ENCODE measurements at places on chromosomes 16 and 17.

- DNase-seq = no peak
Measured at GRCh38 chr16:17231972-17232371, 238.8 kb downstream of the XYLT1 start.

DNA sequence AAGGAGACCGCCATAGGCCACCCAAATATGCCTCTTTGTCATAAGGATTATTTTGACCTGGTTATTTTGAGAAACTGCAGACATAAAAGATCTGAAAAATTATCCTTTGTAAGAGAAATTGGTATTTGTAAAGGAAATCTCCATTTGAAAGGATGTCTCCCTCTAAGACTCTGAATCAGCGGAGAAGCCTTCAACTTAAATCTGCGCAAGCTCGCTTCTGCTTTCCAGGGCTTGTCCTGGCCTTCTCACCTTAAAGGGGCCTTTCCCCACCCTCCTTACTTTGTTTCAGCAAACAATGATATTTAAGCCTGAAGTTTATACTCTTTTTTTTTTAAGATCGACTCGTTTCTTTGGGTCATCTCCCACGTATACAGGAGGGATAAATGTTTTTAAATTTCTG, 34.5 kb downstream of the HSBP1 start:
- DNase-seq = no peak

DNA sequence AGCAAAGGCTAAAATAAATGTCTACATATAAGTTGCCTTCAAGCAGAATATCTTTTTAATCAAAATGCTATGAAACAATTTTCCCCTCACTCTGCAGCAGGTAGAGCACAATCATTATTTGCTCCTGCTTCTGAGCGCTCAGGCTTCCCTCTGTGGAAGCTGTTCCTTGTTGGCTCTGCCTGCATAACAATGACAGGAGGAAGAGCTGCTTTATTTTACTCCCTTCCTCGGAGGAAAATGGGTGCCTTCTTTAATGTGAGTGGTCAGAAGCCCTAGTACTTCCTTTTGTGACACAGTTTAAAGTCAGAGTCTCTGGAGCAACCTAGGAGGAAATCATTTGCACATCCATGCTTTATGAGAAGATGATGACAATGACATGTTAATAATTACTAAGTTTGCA, 492.1 kb downstream of the CDH8 start:
- DNase-seq = no peak

GRCh38 chr16:80233097-80233835, 307.5 kb upstream of the DYNLRB2 start:
- no peak for DNase-seq

- DNase-seq = no peak
Measured at GRCh38 chr16:8847145-8847544, 21.7 kb downstream of the CARHSP1 start.

DNA sequence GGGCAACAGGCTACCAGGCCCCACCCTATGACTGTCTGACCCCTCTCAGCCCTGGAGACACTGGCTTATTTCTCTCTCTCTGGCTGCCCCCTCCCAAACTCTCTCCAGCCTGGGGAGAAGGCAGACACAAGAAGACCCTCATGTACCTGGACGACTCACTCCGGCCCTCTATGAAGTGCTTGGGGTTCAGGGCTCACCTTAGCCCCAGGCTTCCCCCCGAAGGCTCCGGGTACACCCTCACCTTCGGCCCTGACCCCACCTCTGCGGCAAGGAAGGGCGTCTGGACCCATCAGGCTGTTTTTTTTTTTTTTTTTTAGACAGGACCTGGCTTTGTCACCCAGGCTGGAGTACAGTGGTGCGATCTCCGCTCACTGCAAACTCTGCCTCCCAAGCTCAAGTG, 906 bp upstream of the CARMIL2 start:
- no peak for DNase-seq

- DNase-seq = no peak
Measured at GRCh38 chr16:51876934-51877333, 670.0 kb downstream of the TOX3 start.

- peak; percentile 29 for DNase-seq
Measured at GRCh38 chr17:83199500-83200201, 120.2 kb downstream of the METRNL start.

DNA sequence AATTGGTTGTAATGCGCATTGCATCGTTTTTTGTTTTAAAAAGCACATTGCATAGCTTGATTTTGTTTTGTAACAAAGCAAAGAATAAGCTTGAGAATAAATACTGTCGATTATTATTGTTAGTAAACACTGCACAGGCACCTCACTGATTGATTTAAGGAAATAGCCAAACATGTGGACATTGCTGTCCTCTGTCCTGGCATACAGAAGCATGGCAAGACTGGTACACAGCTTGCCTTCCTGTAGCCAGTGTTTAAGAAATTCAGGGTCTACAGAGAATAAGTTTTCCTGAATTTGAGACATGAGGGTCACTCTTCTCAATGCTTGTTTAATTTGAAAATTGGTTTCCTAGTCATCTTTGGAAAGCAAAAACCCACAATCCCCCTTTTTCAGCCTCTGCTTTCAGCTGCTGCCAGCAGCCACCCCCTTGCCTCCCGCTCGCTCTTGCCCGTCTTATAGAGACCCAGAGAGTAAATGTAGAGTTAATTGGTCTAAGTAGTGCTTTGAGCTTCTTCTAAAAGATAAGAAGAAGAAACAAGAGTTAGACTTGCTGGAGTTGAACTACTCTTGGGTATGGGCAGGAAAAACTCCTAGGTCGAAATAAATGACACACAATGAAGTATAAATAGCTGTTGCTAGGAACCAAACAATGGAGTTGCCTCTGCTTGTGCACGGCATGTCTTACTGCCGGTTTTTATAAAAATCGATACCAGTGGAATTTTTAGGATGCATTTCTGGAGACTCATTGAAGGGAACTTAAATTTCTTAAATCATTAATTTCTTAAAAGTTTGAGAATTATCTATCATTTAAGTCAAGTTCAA, 116.6 kb downstream of the MRTFB start:
- DNase-seq = no peak

GRCh38 chr16:56289862-56290261, 98.6 kb downstream of the GNAO1 start:
- no peak for DNase-seq

DNA sequence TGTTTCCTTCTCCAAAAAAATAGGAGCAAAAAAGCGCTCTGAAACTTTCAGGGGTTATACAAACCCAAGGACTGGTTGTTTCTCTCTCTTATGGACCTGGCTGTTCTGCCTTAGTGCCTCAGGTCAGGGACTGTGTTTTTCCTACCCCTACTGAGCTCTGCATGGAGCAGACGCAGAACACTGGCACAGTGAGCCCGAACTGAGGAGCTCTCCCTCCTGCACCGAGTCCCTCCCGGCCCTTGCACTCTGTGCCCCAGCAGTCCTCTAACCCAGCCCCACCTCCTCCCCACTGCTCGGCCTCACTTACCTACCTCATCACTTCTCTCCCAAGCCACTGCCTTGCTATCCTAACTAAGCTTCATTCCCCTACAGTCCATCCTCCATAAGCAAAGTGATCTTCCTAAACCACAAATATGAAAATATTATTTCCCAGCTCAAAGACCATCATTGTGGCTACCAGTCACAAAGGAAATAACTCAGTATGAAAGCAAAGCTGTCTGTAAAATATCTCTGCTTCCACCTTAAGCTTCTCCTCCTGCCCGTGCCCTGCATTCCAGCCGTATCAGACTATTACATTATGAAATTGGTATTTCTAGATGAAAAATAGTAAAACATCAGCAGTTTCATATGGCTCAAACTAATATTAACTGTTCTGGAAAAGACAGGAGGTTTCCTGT, 13.6 kb downstream of the MEIOB start:
- DNase-seq = no peak

- no peak for DNase-seq
Measured at GRCh38 chr16:53960954-53961616, 257.1 kb downstream of the FTO start.

- DNase-seq = no peak
Measured at GRCh38 chr17:27504188-27504995, 48.1 kb downstream of the KSR1 start.

GRCh38 chr16:20268409-20268808, 58.9 kb downstream of the GP2 start:
- no peak for DNase-seq

GRCh38 chr16:29742683-29743275, 3.0 kb downstream of the C16orf54 start:
- DNase-seq = peak; percentile 44

DNA sequence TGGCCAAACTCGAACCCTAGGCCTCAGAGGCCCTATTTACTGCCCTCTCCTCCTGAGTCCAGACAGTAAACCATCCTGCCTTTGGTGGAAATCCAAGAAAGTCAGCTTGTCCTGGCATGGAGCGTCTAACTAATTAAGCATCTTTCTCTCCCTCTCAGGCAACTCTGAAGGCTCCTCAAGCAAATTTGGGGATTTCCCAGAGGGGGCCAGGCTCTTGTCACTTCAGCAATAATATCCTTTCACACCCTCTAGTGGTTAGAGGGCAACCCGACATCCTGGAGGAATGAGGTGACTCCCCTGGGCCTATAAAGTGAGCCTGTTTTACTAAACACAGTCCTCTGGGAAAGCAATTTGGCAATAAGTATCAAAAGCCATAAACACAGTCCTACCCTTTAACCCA, 60.4 kb downstream of the NOG start:
- no peak for DNase-seq

GRCh38 chr16:65415460-65415859, 293.6 kb upstream of the CDH11 start:
- no peak for DNase-seq

- DNase-seq = no peak
Measured at GRCh38 chr17:3887804-3888203, 5.0 kb downstream of the CAMKK1 start.

GRCh38 chr17:53570731-53571130, 252.0 kb upstream of the KIF2B start:
- no peak for DNase-seq

- DNase-seq = no peak
Measured at GRCh38 chr16:28098171-28098958, 34.9 kb upstream of the GSG1L start.

- DNase-seq = no peak
Measured at GRCh38 chr16:49021136-49021535, 260.5 kb downstream of the CBLN1 start.

GRCh38 chr16:11806721-11807120, 9.7 kb upstream of the ZC3H7A start:
- no peak for DNase-seq

DNA sequence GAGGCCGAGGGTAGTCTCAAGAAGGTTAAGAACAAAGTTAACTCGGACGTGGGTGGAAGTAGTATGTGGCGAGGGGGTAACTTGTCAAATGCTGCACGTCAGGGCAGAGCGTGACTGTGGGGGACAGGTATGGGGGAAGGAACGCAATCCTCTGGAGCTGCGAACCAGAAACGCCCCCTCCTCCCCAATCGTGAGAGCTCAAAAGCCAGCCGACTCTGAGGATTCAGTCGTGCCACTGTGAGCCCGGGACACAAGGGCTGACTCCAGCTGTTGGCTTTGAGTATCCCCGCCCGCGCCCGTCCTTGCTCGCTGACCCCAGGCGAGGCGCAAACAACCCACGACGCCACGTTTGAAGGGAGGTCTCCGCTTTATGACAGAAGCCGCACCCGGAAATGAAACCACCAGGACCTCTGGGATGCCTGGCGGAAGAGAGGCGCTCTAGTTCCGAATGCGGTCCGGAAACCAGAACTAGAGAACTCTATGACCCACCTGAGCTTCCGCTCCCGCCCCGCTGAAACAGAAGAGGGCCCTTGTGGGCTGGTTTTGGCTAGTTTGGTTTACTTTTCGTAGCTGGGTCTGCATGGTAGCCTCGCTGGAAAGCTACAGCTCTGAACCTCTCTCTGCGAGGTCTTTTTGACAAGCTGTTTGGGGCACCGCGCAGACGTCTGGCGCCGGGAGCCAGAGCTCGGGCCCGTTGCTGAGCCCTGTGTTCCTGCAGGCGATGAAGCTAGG, at the start of gene PEX12:
Gene PEX12 (minus strand): TSS at position 375 of the 732 bp plus-strand sequence. CDS start 550 bp downstream, outside the sequence.
- peak; percentile 94 for DNase-seq

- no peak for DNase-seq
Measured at GRCh38 chr17:62696726-62697490, 69.4 kb downstream of the MRC2 start.

DNA sequence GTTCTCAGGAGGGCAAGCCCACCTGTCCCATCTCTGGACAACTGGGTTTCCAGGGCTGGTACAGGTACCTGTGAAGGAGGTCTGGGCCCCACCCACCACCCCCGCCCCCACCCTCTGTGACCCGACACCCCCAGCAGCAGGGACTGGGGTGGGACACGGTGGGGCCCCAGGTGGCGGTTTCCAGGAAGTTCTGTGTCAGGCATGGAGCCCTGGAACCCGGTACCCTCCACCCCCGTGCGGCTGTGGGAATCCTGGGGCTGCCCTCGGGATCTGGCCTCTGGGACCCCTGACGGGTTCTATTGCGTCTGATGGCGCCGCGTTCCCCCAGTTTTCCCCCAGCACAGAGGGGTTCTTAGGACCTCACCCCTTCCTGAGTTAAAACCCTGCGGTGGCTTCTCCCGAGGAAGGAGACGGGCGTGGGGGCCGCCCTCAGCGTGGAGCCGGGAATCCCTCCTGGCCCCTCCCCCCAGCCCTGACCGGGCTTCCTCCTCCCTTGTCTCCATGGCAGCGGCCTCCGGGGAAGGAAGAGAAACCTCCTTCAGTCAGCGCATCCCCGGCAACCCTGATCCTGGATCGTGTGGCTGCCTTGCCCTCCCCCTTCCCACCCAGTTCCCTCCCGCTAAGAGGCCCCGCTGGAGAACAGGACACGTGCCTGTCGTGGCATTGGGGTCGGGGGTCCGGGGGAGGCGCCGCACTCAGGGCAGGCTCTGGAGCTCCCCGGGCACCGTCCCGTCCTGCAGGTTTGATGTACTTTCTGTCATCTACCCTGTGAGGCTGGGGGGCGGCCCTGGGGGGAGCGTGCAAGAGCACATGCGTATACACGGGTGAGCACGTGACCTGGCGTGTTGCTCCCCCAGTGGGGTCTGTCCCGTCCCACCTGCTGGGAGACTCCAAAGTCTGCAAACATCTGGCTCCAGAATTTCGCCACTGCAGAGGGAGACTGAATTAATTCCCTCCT, 30.3 kb downstream of the CACNA1H start:
- no peak for DNase-seq

- DNase-seq = no peak
Measured at GRCh38 chr16:49632086-49632794, 223.7 kb downstream of the ZNF423 start.

DNA sequence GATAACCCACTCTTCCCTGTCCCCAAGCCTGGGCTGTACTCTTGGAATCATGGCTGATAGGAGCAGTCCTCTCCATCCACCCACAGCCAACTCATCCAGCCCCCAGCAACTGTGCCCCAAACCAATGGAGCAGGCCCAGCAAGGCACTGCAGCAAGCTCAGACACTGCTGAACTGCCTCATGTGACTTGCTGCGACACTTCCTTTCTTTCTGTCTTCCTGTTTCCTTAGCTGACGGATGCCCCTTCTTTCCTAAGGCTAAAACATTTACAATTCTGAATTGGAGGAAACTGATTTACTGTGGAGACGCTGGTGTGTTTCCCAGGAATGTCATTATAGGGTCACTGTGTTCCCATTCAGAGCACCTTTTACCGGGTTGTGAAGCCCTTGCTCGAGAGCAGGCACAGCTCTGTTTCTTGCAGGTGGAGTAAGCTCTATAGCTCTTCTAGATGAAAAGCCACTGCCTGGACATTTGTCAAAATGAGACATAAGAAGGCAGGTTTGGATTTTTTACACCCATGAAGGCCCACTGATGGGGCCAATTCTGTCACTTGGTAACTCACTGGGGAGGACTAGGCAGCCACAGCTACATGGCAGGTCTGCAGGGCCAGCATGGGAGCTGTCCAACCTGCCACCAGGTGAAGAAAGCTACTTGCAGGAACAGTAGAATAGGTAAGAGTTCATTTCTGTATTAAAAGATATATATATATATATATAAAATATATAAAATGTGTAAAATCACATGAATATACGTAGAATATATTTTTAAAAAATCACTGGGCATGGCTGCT, 27.4 kb downstream of the TMEM11 start:
- no peak for DNase-seq

Measured in CD8-positive, alpha-beta memory T cell (primary cell).